ENCODE measurements at places on chromosomes 2 and 18.

DNA sequence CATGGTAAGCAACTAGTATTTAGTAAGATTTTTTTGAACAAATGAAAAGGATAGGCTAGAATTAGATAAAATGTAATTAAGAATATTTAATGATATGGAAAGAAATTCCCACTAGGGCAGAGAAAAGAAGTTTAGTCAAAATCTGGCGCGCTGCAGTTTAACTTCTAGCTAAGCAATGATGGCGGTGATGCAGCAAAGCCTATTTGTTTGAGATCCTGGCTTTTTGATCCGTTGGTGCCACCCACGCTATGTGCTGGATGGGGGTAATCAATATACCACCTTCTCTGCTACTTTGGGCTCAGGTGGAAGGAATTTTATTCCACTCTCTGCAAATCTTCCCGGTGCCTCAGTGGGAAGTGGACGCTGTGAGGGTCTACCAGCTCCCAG, 421 bp upstream of the FAM171B start:
- DNase-seq, result no peak

DNA sequence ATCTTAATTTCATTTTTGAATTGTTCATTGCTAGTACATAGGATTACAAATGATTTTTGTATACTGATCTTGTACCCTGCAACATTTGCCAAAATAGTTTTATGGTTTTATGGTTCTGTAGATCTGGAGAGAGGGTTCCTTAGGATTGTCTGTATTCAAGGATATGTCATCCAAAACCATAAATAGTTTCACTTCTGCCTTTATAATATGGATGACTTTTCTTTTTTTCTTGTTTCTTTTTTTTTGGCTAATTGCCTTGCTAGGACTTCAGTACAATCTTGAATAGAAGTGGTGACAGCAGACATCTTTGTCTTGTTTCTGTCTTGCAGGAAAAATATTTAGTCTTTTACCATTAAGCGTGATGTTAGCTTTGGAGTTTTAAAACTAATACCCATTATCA, 383.9 kb upstream of the HS6ST1 start:
- DNase-seq, result no peak

DNA sequence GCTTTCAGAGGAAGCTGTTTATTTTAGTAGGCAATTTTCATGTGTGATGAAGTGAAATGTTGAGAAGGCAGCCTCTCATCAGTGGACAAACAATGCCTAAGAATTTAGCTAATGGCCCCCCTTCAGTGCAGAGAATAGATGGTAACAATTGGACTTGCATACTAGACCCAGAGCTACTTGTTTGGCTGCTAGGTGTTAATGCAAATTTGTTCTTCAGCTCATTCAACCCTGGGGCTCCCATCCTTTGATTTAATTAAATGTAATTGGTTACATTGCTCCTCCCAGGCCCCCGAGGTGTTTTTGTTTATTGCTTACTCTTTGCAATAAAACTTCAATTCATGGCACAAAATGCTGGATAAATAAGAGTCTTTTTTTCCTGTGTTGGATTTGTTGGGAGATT, 68.6 kb downstream of the CAMKMT start:
- DNase-seq, result no peak

GRCh38 chr2:127155947-127156346, 49.0 kb upstream of the BIN1 start:
- no peak for DNase-seq

GRCh38 chr2:160489111-160489510, 4.5 kb downstream of the RBMS1 start:
- DNase-seq, result no peak

- DNase-seq, result no peak
Measured at GRCh38 chr2:139045524-139045923, 265.3 kb upstream of the NXPH2 start.

DNA sequence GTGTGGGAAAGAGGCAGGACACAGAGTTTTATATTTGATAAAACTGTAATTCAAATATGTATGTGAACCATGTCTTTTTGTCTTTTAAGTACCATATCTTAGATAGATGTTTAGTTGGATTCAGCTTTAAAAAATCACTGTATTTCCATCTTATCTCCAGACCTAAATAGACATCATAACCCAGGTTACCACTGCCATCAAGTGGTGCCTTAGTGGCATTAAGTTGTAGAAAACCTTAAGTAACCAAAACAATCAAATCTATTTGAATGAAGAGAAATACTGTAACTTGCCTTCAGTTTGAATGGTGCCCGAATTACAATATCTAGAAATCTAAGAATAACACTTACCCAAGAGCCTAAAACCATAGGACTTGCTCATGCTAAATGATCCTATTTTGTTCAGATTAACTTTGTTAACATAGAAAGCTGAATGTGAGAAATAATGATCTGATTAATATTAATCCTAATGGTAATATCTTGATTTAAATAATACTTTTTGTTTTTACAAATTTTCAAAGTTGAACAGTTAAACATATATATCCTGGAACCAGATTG, 92.5 kb upstream of the MAP2 start:
- DNase-seq, result no peak

DNA sequence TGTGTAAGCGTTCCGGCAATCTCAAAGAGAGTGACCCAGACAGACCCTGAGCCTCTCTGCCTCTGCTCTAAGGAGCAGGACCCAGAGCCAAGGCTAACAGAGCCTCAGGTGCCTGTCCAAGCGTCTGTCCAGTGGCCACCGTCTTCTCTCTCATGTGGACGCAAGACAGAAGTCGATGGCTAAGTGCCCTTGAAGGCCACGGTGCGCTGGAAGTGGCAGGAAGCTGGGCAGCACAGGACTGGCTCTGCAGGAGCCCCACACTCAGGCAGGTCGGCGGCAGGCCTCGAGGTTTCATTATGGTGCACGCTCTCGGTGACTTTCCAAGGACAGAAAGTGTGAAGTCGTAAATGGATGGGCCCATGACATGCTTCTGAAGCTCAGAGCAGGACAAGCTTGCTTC, 49.1 kb downstream of the HDAC4 start:
- DNase-seq, result no peak

GRCh38 chr2:604385-604784, 72.8 kb downstream of the TMEM18 start:
- no peak for DNase-seq

GRCh38 chr2:224165901-224166319, 126.8 kb upstream of the SERPINE2 start:
- DNase-seq, result no peak

- DNase-seq, result no peak
Measured at GRCh38 chr2:227888289-227888688, 16.9 kb downstream of the DAW1 start.

GRCh38 chr2:136242687-136243277, 124.8 kb upstream of the CXCR4 start:
- DNase-seq, result peak; percentile 58

DNA sequence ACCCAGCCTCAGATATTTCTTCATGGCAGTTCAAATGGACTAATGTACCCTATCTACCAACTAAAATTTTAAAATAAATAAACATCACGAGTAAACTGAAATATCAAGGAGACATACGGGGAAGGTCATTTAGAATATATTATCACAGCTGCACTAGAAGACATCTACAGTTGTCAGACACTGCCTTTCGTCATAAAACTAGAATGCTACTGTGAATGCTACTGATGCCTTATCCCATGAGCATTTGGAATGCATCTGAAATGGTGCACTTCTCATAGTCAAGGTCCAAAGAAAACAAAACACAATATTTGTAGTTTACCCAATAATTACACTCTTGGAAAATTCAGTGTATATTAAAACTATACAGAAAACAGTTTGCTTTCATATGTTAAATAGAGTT, 165.2 kb downstream of the MREG start:
- no peak for DNase-seq

DNA sequence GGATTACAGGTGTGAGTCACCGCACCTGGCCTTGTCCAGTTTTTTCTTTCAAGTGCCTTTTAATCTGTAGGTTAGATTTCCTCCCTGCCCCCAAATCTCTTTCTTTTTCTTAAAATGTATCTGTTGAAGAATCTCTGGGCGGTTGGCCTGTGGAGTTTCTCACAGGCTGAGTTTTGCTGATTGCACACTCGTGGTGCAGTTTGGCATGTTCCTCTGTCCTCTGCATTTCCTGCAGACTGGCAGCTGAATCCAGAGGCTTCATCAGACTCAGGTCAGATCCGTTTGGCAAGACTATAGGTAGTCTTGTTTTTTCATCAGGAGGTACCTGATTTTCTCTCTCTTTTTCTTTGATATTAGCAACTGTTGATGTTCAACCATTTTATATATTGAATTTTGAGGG, 5.5 kb downstream of the CASP10 start:
- DNase-seq, result no peak

- no peak for DNase-seq
Measured at GRCh38 chr18:76619621-76620315, 124.7 kb upstream of the ZNF516 start.

DNA sequence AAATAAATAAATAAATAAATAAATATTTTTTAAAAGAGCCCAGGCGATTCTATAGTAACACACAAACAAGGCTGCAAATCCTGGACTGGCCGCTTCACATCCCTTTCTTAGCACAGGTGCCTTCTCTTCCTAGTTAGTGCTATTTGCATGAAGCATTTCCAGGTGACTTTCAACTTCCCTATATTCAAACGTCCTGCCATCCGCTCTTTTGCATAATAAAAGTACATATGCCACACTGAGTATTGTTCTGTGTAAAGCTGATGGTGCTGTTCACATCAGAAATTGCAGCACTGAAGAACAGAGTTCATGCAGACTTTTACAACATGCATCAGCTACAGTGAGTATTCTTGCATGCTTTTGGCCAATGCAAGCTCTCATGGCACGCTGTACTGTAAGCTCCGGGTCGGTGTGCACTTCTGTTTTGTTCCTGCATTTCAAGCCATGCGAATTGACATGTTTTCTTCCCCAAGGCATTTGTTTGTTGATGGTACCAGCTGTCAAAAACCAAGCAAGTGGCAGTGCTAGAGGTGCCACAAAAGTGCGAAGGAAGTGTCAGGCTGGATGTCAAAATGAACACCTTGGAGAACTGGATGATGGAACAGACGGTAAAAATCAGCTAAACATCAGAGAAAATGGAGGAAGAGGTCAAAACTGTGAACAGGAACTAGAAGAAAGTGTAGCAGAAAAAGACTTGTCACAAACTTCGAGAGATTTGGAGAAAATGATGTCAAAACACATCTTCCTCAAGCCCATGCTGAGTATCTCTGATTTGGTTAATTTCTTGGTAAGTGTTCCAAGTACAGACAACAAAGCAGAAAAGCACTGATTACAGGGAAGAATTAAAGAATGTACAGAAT, 25.5 kb upstream of the CEP68 start:
- DNase-seq, result no peak

DNA sequence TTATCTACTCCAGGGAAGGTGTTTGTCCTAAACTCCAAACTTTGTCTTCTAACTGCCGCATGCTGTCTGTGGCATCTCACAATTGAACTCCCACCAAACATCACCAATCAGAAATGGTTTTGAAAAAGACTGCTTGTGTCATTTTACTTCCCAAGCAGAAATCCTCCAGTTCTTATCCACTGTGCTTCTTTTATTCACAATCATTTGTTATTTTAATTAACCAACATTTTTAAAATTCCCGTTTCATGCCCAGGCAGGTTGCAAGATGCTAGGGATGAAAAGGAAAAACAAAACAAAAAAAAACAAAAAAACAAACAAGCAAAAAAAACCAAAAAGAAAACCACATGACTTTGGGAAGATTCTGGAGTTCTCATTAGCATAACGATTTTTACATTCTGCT, 63.5 kb upstream of the RAB27B start:
- DNase-seq, result no peak

DNA sequence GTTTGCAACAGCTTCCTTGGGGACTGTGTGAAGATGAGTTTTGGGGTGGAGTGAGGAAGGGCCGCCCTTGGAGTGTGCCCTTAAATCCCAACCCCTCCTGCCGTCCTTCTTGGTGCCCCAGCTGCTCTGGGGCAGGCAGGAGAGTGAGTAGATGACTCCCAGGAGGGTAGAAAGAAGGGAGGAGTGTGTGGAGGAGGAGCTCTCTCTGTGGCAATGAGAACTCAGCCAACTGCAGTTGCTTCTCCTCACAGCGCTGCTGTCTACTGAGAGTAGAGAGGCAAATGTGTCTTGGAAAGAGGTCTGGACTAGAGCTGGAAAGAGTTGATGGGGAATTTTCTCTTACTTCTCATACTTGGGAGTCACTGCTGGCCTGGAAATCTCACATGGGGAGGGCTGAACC, 21.8 kb upstream of the SIX2 start:
- DNase-seq, result no peak

GRCh38 chr18:9135912-9136314, 668 bp upstream of the ANKRD12 start:
- DNase-seq, result no peak
